ENCODE measurements at places on chromosomes 12 and 14. TPM values are rescaled to one million over a fixed set of nuclear protein-coding genes. Genes with fewer than 3 reads are reported as not detected.

DNA sequence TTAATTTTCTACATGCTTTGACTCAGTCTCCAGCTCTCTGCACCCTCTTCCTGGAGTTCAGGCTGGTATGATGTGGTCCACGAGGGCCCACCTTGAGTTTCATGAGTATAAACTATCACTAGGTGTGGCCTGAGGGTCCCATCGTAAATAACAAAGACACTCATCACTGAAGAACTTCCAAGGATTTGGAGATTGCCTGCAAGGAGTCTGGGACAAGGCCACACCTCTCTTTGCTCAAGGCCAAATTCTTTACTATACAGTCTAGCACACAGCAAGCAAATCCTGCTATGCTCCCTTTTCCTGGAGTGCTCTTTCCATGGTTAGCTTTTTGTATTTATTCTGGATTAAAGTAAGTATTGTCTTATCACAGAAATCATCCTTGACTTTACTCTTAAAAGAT is 271.9 kb downstream of the SLC16A7 start:
- no peak for DNase-seq

GRCh38 chr12:105916760-105917039 is 222.1 kb downstream of the NUAK1 start:
- DNase-seq: no peak

DNA sequence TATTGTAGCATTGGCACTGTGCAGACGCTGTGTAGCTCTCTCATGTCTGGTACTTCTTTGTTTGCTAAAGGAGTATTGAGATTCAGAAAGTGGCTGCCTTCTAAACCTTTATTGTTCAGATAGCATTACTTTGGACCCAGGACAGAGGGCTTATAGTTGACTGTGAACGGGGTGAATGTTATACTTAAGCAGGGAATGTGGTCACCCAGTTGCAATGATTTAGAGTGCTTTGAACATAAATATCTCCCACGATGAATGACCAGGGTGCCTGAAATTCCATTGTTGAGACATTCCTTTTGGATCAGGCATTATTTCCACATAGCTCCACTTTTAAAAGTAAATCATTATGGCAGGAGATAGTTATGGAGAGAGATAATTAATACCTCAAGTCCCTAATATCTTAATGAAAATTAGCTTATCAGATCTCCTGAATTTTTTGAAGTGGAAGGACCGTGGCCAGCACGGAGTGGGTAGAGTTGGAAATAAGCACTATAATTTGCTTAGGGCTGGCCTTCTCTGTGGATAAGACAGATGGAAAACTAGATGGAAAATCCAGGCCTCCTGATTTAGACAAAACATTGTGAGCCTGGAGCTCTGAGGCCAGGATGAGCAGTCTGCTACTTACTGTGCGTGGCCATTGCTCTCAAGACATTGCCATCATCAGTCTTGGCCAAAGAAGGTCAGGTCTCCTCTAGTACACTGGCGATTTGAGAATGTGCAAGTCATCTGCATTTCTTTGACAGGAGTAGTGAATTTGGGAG is 114.5 kb downstream of the ETV6 start:
- DNase-seq: peak; percentile 92

RHEBL1 gene
- total RNA-seq: 0.10 TPM

DNA sequence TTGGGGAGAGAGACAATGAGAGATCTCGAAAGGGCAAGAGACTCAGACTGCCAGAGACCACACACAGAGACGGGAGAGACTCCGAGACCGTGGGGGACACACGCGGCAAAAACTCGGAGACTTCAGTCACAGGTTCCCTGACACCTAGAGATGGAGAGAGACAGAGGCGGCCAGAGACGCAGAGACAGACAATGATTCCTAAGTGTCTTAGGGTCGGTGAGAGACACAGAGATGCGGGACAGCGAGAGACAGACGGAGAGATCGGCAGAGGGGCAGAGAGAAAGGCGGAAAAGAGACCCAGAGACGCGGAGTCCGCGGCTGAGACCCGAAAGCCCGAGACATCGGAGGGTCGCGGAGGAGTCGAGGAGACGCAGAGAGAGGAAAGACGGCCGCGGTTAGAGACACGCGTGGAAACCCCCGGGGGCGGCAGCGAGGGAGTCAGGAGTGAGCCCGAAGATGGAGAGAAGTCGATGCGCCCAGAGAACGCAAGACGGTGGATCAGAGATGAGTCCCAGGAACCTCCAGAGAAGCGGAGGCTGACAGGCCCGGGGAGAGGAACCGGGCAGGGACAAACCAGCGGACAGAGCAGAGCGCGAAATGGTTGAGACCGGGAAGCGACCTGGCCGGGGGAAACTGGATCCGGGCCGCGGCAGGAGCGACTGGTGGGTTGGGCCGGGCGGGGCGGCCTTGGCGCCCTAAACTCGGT is 7.8 kb downstream of the LHX5 start:
- no peak for DNase-seq

- peak; percentile 65 for DNase-seq
Observed at GRCh38 chr12:31322801-31323207, 3.1 kb downstream of the SINHCAF start.

KRT85 gene
- not detected for total RNA-seq

TAS2R31 gene
- not detected for total RNA-seq

KRT86 gene
- 2.4 TPM for total RNA-seq

PLBD1 gene
- total RNA-seq: 12.0 TPM

DNA sequence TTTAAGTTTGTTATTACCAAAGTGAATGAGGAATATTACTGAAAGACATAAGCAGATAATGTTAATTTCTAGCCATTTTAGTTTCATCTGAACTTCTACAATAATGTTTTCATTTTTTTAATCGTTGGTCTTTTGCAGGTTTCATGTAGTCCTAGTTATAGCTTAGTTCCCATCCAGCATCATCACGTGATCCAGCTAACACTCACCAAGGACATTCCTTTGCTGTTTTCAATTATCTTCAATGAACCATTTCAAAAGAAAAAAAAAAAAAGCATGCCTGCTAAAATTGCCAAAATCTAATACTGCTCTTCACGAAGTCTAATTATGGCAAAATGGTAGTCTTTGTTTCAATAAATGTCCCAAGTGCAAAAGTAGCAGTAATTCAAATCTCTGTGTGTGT is 187.7 kb upstream of the ATXN7L3B start:
- no peak for DNase-seq

- DNase-seq: no peak
Observed at GRCh38 chr12:132562489-132563021, 47.8 kb downstream of the LRCOL1 start.

- peak; percentile 63 for DNase-seq
Observed at GRCh38 chr12:21675641-21676040, 18.0 kb upstream of the LDHB start.

DNA sequence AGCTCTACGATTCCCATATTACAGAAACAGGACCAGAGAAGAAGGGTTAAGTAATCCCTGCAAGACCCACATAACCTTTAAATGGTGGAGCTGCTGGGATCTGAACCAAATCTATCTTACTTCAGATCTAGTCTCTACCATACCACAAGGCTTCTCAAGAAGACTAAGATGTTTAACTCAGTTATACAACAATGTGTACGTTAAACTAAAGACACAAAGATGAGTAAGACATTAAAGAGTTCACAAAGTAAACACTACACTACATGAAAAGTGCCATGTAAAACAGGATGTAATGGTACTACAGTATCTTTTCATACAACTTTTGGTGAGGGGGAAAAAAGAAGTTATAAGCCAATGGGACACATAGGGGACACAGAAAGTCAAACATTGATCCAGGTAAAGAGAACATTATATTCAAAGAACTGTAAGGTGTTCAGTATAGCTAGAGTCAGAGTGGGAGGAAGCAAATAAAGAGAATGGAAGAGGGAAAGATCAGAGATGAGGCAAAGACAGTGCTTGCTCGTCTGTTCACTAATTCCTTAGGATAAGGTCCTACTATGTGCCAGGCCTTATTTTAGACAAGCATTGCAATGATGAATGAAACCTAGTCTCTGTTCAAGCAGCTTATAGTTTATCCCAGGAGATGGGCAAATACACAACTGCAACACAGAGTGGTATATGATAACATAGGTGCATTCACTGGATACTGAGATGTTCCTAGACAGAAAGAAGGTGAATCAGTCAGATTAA is 7.7 kb downstream of the TMED10 start:
- DNase-seq: no peak

DNA sequence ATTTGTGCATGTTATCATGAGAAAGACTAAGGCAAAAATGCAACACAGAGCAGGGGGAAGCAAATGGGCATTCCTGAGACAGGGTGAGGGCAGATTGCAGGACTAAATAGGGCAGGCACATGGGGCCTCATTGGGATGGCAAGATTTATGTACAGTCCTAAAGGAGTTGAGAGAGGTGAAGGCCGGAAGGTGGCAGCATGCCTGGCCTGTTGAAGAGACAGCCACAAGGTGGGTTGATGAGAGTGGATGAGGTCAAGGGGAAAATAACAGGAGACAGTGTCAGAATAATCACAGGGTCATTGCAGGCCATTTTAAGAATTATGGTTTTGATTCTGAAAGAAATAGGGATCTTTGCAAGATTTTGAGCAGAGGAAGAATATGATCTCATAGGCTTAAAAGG is 21.0 kb downstream of the PAH start:
- DNase-seq: no peak

SMIM41 gene
- total RNA-seq: 0.15 TPM

- DNase-seq: no peak
Observed at GRCh38 chr14:51462706-51463105, 189.0 kb upstream of the FRMD6 start.

Measured in renal cortical epithelial cell (primary cell).